Right atrium auricular region (tissue), 2 donors: ENCODE measurements at places on chromosomes 4 and X. TPM values are rescaled to one million over a fixed set of nuclear protein-coding genes. Genes with fewer than 3 reads are reported as not detected.

Gene SPANXD
- not detected for total RNA-seq

Gene SSX3
- not detected for total RNA-seq

Gene IL21
- total RNA-seq, result not detected

Gene CITED1
- total RNA-seq, result not detected

Gene GPR119
- total RNA-seq, result not detected

Gene FRAS1
- 12.9 TPM for total RNA-seq

Gene SUPT20HL2
- not detected for total RNA-seq

Gene ZNF630
- 2.7 TPM for total RNA-seq

Gene MAGEB10
- not detected for total RNA-seq

Gene CHRNA9
- not detected for total RNA-seq

Gene KCND1
- 1.3 TPM for total RNA-seq

Gene SPIN2B
- total RNA-seq, result 5.7 TPM

Gene IQCM
- total RNA-seq, result not detected

Gene SATL1
- 0.16 TPM for total RNA-seq

Gene NAP1L3
- total RNA-seq, result 7.3 TPM

Gene FGF16
- total RNA-seq, result not detected

Gene CETN2
- total RNA-seq, result 23.5 TPM
